ENCODE measurements at places on chromosomes 6 and 20.

GRCh38 chr20:312067-312466, 13.3 kb upstream of the SOX12 start:
- H3K4me1 ChIP-seq, result peaks cover 22% of the 10 kb centered on the region
- H3K27me3 ChIP-seq, result no peaks in the 10 kb centered on the region
- peaks cover 2% of the 10 kb centered on the region for H3K36me3 ChIP-seq
- H3K4me3 ChIP-seq, result no peak overlapping the region

- H3K36me3 ChIP-seq, result peaks cover 4% of the 10 kb centered on the region
- H3K27me3 ChIP-seq, result no peaks in the 10 kb centered on the region
- no peak overlapping the region for H3K4me3 ChIP-seq
- no peaks in the 10 kb centered on the region for H3K4me1 ChIP-seq
Measured at GRCh38 chr6:13593103-13593502, 18.7 kb downstream of the SIRT5 start.

DNA sequence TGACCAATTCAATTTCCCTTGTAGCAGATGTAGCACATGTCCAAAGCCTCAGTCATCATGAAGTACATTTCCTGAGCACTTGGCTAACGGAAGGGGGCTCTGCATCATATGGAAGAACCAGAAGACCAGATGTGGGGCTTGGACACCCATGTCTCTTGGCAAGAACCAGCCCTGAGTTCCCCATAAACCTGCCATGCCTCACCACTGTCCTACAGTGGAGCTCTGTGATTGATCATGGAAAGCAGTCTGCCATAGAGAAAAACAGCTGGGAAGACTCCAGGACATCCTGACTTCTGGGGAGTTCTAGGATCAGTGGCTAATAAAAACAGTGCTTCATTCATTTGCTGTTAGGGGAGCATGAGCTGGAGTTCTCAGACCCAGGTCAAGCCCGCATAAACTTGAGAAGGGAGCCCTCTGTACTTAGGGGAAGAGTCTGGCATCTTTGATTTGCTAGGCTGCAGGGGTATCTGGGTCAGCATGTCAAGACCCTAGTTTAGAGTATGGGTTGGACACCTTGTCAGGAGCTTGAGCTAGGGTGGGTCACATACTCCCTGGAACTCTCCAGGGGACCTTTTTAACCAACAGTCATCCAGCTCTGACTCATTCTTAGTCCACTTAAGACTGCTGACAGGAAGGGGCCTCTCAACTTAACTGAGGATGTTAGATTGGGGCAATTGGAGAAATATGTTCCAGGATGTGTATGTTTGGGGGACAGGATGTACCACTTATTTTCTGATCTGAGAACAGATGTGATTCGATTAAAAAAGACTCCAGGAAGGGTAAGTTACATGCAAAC, 26.3 kb upstream of the TRAM2 start:
- H3K4me3 ChIP-seq, result no peak overlapping the region
- H3K36me3 ChIP-seq, result no peaks in the 10 kb centered on the region
- H3K27me3 ChIP-seq, result no peaks in the 10 kb centered on the region
- peaks cover 5% of the 10 kb centered on the region for H3K4me1 ChIP-seq

- no peaks in the 10 kb centered on the region for H3K27me3 ChIP-seq
- H3K36me3 ChIP-seq, result no peaks in the 10 kb centered on the region
- no peak for DNase-seq
- H3K27ac ChIP-seq, result no peak overlapping the region
Measured at GRCh38 chr6:112833581-112834131, 486.5 kb downstream of the RFPL4B start.

DNA sequence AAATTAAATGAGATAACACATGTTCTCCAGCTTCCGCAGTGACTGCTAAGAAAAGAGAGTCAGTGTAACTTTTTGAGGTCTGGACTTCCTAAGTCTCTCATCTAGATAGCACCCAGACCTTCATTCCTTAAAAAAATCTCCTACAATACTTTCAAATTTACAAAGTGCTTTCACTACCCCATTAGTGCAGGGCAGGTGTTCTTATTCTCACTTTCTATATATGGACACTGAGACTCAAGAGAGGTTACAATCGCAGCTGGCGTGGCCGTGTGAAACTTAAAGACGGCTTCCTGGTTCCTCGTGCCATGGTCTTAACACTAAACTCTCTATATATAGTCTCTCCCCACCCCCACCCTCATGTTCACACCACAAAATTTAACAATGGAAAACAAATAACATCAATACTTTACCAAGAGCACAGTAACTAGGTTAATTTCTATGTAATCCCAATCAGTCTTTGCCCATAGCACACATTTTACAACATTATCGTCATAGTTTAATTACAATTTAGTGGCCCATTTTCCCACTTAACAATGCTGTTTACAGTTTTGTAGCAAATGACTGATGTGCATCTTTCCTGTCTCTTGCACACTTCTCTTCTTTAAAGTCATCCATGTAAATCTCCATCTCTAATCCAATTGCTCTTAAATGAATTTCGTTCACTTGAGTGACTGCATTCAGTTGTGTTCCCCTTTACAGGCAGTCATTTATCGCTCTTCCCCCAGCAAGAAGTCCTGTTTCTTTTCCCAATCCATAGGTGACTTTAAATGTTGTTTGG, 78.8 kb upstream of the ARID1B start:
- H3K4me1 ChIP-seq, result no peaks in the 10 kb centered on the region
- H3K36me3 ChIP-seq, result no peaks in the 10 kb centered on the region

- H3K36me3 ChIP-seq, result peaks cover 2% of the 10 kb centered on the region
- H3K27ac ChIP-seq, result no peak overlapping the region
Measured at GRCh38 chr6:125046107-125046925, 84.1 kb downstream of the RNF217 start.

DNA sequence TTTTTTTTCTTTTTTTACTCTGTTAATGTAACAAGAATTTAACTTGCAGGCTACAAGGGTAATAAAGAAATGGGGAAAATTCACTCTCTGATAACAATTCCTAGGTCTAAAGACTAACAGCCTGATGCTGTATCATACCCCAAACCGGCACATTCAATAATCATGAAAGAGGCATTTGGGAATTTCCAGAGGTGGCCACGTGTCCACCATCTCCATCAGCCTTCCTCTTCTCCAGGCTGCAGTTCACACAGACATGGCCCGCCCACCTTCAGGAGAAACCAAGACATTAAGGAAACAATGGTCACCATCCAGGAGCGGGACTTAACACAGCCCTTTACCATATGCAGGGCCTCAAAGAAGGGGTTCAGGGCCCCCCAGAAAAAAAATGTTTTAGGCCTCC, 44.8 kb downstream of the PDE10A start:
- no peak overlapping the region for H3K4me3 ChIP-seq
- H3K27ac ChIP-seq, result no peak overlapping the region
- no peaks in the 10 kb centered on the region for H3K27me3 ChIP-seq
- H3K36me3 ChIP-seq, result no peaks in the 10 kb centered on the region
- H3K4me1 ChIP-seq, result no peaks in the 10 kb centered on the region

DNA sequence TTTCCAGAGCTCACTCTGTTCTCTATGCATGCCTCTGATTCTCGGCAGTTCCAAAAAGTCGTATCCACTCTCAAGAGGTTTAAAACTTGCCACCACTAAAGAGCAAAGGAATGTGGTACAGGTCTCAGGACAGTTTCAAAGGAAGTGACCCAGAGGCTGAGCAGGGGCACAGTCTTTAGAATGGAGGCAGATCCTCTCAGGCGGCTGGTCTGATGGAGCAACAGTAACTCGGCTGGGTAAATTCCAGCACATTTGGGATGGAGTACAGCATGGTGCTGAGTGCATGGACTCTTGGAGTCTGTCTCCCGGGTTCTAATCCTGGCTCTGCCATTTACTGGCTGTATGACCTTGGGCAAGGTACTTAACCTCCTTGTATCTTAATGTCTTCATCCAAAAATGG, 88.1 kb upstream of the BACH2 start:
- no peak overlapping the region for H3K27ac ChIP-seq
- H3K4me1 ChIP-seq, result no peaks in the 10 kb centered on the region
- no peaks in the 10 kb centered on the region for H3K36me3 ChIP-seq
- H3K4me3 ChIP-seq, result no peak overlapping the region
- DNase-seq, result no peak

- DNase-seq, result no peak
- no peak overlapping the region for H3K27ac ChIP-seq
- no peak overlapping the region for H3K4me3 ChIP-seq
- H3K27me3 ChIP-seq, result no peaks in the 10 kb centered on the region
- no peaks in the 10 kb centered on the region for H3K4me1 ChIP-seq
Measured at GRCh38 chr6:78268591-78269452, 598.5 kb upstream of the IRAK1BP1 start.

DNA sequence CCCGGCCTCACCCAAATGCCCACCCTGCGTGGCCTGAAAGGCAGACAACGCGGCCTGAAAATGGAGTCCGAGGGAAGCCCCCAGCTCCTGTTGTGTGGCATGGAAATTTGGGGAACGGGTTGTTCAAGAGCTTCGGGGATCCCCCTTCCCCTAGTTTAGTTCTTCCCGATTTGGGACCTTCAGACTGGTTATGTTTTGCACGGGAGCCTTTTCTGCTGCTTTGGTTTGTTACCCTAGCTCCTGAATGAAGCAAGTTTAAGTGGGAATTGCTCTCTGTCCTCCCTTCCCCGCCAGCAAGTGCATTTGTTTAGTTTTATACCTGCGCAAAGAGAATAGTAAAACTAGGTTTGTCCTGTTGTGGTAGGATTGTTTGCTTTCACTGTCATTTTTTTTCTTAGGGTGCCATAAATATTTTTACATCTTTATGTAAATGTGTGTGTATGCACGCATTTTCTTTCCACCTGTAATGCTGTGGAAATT, 604 bp downstream of the SH3BGRL2 start:
- no peaks in the 10 kb centered on the region for H3K36me3 ChIP-seq
- H3K4me3 ChIP-seq, result peak overlapping the region; percentile 80
- peaks cover 5% of the 10 kb centered on the region for H3K4me1 ChIP-seq
- H3K27ac ChIP-seq, result no peak overlapping the region
- H3K27me3 ChIP-seq, result no peaks in the 10 kb centered on the region

DNA sequence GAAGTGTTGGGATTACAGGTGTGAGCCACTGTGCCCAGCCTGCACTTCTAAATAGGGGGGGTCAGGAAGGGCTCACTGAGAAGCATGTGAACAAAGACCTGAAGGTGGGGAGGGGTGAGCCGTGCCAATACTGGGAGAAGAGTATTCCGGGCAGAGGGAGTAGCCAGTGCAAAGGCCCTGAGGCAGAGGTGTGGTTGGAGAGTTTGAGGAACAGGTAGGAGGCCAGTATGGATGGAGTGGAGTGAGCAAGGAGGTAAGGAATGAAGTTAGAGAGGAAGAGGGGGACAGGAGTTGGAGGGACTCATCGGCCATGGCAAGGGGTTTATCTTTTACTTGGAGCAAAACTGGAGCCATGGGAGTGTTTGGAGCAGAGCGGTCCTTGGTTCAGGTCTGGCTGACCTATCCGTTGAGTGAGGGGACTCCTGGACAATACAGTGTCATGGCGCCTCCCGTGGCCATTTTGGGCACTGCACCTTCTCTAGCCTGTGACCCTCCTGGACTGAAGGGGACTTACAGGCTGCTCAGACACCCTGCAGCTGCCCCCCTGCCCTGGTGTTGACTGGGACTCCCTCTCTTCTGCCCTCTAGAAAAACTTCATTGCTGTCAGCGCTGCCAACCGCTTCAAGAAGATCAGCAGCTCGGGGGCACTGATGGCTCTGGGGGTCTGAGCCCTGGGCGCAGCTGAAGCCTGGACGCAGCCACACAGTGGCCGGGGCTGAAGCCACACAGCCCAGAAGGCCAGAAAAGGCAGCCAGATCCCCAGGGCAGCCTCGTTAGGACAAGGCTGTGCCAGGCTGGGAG, 12.1 kb downstream of the FOXS1 start:
- H3K27me3 ChIP-seq, result no peaks in the 10 kb centered on the region
- peak; percentile 80 for DNase-seq
- no peak overlapping the region for H3K27ac ChIP-seq
- H3K36me3 ChIP-seq, result no peaks in the 10 kb centered on the region

DNA sequence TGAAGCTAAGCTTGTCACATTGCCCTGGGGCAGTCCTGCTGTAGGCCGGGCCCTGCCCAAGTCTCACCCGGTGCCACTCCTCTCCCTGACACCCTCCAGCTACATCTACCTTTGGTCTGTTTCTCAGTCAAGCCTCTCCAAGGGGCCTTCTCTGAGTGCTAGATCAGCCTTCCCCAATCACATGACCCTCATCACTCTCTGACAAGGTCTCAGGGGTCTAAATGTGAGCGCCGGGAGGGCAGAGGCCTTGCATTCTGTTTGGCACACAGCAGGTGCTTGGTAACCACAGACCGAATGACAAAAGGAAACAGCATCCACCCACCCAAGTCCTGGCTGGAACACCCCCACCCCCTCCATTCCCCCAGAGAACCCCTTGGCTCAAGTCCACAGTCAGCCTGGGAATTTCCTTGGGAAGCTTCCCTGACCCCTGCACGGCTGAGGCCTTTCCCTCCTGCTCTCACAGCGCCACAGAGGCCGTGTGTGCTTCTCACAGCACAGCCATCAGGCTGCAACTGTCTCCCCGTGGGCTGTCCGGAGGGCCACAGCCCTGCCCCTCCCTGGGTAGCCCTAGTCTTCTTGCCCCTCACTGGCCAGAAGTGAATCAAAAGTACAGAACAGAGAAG, 32.9 kb downstream of the PKIG start:
- DNase-seq, result no peak
- H3K27ac ChIP-seq, result peak overlapping the region; percentile 18
- H3K4me1 ChIP-seq, result peaks cover 5% of the 10 kb centered on the region
- no peak overlapping the region for H3K4me3 ChIP-seq
- H3K36me3 ChIP-seq, result peaks cover 18% of the 10 kb centered on the region

DNA sequence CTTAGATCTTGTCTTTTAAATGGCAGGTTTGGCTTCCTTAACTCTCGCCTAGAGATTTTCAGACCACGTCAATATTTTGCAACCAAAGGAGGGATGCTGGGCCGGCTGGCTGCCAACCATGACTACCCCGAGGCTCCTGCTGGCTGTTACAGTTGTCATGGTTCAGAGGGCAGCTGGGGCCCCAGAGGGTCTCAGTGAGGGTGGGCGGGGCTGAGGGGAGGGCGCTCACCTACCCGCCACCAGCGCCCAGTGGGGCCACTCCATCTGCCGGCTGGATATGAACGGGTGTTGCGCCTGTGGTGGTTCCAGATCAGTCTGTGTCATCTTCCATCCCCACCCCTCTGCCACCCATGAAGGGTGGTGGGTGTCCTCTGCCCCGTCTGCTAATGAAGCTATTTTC, 12.3 kb downstream of the GPR31 start:
- H3K4me3 ChIP-seq, result no peak overlapping the region
- H3K4me1 ChIP-seq, result no peaks in the 10 kb centered on the region
- peaks cover 2% of the 10 kb centered on the region for H3K27me3 ChIP-seq

DNA sequence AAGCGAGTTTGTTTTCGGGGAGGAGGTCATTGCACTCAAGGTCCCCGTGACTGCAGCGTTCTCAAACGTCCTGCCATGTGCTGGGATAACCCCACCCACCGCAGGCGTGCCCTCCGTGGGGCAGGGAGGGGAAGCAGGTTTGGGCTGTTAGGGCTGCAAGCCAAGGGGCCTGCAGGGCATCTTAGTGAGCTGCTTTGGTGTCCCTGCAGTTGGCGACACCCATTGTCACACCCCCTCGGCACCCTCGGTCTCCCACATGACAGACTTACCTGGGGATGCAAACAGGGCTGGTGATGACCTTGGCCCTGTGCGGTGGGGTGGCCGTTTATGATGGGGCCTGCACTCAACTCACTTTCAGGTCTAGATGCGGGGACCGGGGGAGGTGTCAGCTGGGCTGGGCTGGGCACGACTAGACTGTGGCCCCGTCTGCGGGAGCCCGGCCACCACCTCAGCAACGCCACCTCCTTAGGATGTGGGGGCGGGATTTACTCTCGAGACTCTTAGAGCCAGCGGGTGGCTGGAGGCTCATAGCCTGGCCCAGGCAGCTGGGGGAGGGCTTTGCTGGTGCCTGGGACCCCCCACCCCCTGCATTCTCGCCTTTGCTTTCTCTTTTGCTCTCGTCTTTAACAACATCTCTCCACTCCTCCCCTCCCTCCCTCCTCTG, 6.5 kb upstream of the GATA5 start:
- peaks cover 10% of the 10 kb centered on the region for H3K27me3 ChIP-seq
- no peaks in the 10 kb centered on the region for H3K36me3 ChIP-seq
- peak; percentile 65 for DNase-seq

- no peak for DNase-seq
- H3K36me3 ChIP-seq, result no peaks in the 10 kb centered on the region
- no peaks in the 10 kb centered on the region for H3K4me1 ChIP-seq
- H3K27ac ChIP-seq, result no peak overlapping the region
Measured at GRCh38 chr20:24001712-24002405, 13.3 kb upstream of the GGTLC1 start.
